CD4-positive, alpha-beta T cell (primary cell): ENCODE measurements at places on chromosomes 13 and 19. TPM values are rescaled to one million over a fixed set of nuclear protein-coding genes. Genes with fewer than 3 reads are reported as not detected.

- peaks cover 11% of the 10 kb centered on the region for H3K27me3 ChIP-seq
- H3K4me1 ChIP-seq: no peaks in the 10 kb centered on the region
- H3K27ac ChIP-seq: no peak overlapping the region
- DNase-seq: no peak
- no peak overlapping the region for H3K4me3 ChIP-seq
- no peaks in the 10 kb centered on the region for H3K36me3 ChIP-seq
These were observed 49.6 kb upstream of the NFIC start for GRCh38 chr19:3316659-3317207.

DNA sequence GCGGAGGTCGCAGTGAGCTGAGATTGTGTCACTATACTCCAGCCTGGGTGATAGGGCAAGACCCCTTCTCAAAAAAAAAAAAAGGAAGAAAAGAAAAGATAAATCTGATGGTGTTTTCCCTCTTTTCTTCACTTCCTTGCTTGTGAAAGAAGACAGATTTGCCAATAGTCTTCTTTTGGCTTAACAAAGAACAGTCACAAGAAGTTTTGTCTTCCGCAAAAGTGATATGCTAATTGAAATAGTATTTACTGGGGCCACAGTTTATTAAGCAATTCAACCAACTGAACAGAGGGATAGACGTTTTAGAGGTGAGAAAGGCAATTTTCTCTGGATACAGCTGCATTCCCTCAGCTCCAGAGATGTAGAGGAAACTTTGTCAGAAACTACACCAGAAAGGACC, 22.9 kb upstream of the PLAUR start:
- no peak overlapping the region for H3K4me3 ChIP-seq
- H3K27ac ChIP-seq: no peak overlapping the region
- no peak for DNase-seq
- no peaks in the 10 kb centered on the region for H3K36me3 ChIP-seq
- no peaks in the 10 kb centered on the region for H3K27me3 ChIP-seq
- H3K4me1 ChIP-seq: no peaks in the 10 kb centered on the region

GRCh38 chr13:22108283-22108942, 437.5 kb downstream of the FGF9 start:
- H3K4me1 ChIP-seq: peaks cover 20% of the 10 kb centered on the region
- no peaks in the 10 kb centered on the region for H3K36me3 ChIP-seq
- DNase-seq: no peak
- H3K27me3 ChIP-seq: no peaks in the 10 kb centered on the region
- H3K4me3 ChIP-seq: no peak overlapping the region

The KCNN4 gene
- total RNA-seq: 9.7 TPM
